Hypothalamus (tissue), 51 donors: ENCODE measurements at places on chromosomes 12 and 14.

GRCh38 chr14:24437020-24437735, 5.4 kb downstream of the SDR39U1 start:
- no peak for DNase-seq

- no peak for DNase-seq
Observed at GRCh38 chr14:88354358-88354757, 31.1 kb upstream of the SPATA7 start.

DNA sequence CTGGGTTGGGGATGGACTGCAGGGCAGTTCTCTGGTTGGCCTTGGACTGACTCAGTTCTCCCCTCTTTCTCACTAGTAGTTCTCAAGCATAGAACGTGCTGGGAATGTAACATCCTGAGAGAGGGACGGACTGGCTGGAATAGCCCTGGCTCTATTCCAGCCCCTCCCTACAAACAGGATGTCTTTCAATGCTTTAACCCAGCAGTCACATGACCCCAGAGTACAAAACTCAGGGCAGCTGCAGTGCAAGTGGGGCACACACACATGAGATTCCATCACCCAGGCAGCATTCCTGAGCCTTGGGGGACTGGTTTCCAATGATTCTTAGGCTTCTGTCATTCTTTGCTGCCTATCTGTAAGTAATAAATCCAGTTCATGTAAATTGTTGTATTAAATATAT, 1.6 kb upstream of the ACOT6 start:
- DNase-seq: no peak

- DNase-seq: no peak
Observed at GRCh38 chr12:5260591-5261086, 171.3 kb upstream of the NTF3 start.

GRCh38 chr14:91354979-91355685, 62.5 kb downstream of the CCDC88C start:
- no peak for DNase-seq

- no peak for DNase-seq
Observed at GRCh38 chr14:82837611-82838140, 1304.0 kb upstream of the SEL1L start.

GRCh38 chr12:64699504-64700115, 59.6 kb downstream of the GNS start:
- DNase-seq: no peak

DNA sequence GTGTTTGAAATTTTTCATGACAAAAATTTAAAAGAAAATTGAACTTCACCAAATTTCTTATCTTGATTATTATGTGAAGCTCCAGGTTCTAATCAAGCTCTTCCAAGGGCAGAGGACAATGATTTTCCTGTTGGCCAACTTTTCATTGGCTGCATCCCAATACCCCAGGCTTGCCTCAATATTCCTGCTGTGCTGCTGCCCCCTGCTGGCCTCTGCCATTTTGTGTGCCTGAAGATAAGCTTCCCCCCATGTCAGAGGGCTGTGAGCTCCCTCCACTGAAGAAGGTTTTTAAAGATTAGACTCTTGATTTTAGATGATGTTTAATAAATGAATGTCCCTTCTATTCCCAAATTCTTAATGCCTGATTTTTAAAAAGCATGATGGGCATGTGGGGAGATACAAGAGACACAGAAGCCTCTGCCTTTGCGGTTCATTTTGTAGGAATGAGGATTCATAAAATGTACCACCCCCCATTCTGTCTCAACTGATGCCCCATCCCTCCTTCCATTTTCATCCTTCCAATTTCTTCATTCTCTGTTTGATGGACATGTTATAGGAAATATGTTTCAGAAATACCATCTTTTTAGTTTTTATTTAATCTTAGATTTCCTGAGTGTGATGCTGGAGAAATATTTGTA, 76.7 kb upstream of the RGS6 start:
- no peak for DNase-seq

DNA sequence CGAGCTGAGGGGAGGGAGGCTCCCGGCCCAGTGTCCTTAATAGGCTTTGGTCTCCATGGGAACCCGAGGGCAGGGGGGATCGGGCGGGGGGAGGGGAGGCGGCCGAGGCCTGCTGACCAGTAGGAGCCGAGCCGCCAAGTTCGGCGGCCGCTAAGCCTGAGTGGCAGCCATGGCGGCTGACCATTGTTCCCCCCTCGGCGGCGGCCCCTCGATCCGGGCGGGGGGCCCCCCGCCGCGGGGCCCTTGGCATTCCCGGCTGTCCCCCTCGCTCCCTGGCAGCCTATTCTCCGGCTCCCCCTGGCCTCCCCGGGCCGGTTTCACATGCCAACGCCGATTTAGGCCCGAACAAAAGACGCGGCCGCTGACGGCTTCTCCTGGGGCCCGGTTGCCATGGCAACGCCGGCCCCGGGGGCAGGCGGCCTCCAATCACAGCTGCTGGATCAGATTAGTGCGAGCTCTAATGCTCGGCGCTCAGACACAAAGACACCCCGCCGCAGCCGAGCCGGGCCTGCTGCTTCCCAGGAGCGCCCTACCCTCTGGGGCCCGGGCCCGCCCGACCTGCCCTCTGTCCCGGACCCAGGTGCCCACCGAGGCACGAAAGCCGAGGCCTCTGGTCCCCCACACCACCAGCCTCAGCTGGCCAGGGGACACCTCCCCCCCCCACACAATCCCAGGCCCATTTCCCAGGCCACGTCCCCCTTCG, 7.3 kb downstream of the MSI1 start:
- DNase-seq: peak; percentile 85

GRCh38 chr12:120175062-120175461, 19.5 kb downstream of the GCN1 start:
- no peak for DNase-seq

GRCh38 chr12:15423629-15424028, 101.3 kb downstream of the PTPRO start:
- DNase-seq: no peak

- no peak for DNase-seq
Observed at GRCh38 chr14:36998686-36999085, 173.7 kb downstream of the SLC25A21 start.

GRCh38 chr14:77554207-77554606, 55.6 kb upstream of the ISM2 start:
- DNase-seq: no peak

GRCh38 chr14:34750670-34751069, 36.3 kb upstream of the CFL2 start:
- DNase-seq: no peak
